Stimulated activated CD8-positive, alpha-beta memory T cell treated with anti-CD3 and anti-CD28 coated beads, Interleukin-4, amount 100 ng/mL, for 1 hour (primary cell): ENCODE measurements at places on chromosomes 13 and 19.

DNA sequence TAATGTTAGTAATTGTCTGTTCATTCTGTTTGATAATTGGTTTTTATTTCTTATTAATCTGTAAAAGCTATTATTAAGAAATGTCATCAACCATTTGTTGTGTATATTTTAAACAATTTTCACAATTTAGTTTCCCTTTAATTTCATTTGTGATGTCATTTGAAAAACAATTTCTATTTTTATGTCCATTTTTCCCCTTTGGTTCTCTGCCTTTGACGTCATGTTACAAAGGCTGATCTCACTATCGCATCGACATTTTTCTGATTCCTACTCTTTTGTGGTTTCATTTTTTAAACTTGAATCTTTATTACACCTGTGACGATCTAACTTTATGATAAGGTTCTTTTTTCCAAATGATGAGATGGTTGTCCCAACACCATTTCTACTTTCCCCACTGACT lies 191.0 kb upstream of the ZNF507 start:
- DNase-seq: no peak

GRCh38 chr19:54670576-54671357 lies 8.0 kb downstream of the LILRB4 start:
- no peak for DNase-seq

DNA sequence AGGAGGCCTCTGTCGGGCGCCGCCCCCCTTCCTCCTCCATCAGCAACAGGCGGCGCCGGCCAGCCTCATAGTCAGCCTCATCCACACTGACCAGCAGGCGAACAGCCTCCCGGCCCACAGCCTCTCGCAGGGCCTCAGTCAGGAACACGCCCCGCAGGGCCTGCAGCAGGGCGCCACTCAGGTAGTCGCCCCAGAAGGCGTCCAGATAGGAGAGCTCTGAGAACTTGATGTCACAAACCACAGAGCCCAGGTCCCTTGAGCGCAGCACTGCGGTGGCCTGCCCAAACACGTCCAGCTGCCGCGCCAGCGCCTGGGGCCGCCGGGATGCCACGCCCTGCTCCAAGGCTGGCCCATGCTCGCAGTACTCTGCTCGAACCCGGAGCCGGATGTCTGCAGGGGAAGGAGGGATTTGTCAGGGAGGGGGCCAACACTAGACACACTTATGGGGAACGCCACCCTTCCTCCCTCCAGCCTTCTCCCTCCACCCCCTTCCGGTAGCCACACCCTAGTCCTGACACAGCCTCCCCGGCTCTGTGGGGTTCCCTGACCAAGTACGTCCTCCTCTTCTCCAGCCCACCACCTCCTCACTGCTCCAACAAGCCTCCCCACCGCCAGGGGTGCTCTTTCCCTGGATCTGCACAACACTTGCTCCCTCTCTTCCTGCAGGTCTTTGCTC lies 17.9 kb downstream of the DEDD2 start:
- DNase-seq: no peak

DNA sequence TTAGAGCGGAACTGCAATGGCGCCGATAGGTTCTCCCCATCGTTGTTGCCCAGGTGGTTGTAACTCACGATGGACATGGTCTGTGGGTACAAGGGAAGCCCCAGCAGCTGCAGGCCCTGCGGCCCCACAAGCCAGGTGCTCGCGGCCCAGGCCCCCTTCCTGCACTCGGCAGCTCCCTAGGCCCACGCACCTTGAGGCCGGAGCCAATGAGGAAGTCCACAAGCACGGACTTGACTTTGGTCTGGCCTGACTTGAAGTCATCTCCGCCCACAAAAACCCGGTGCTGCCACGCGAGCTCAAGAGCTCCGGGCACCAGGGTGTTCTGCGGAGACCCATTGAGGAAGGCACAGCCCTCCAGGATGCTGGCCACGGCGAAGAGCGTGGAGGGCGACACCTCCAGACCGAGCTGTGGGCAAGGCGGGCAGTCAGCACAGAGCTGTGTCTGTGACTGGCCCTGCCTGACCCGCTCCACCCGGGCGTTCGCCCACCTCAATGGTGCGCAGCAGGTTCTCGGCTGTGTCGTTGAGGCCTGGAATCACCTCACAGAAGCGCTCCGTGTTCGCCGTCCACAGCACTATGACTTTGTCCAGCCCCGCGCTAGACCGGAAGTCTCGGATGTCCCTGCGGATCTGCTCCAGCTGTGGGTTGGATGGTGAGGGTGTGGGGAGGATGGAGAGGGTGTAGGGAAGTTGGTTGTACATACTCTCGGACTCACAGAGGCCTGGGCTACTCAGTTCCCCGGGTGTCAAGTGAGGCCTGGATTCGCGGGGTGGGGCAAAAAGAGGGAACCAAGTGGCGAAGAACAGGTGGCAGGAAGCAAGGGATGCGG lies 1.9 kb downstream of the ISYNA1 start:
- DNase-seq: no peak

DNA sequence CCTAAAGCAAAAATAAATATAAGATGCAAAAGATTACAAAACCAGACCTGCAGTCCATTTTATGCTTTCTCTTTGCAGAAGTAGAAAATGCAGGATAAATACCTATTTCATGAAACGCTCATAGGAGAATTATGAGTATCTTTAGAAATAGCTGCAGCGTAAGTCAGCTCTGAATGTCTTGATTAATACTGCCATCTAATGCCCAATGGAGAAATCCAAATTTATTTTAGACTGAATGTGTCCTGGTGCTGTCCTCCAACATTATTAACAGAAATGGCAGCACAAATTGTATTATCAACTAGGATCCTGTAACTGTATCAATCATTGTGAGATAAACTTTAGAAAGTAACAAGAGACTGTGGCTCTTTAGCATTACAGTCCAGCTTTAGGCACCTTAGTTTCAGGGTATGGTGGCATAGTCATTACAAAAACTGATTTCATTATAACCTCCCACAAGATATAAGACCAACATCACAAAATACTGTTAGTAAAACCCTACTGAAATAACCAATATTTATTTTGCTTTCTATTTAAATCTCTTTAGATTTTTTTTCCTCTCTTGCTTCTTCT lies 162.1 kb upstream of the MIR17HG start:
- no peak for DNase-seq

DNA sequence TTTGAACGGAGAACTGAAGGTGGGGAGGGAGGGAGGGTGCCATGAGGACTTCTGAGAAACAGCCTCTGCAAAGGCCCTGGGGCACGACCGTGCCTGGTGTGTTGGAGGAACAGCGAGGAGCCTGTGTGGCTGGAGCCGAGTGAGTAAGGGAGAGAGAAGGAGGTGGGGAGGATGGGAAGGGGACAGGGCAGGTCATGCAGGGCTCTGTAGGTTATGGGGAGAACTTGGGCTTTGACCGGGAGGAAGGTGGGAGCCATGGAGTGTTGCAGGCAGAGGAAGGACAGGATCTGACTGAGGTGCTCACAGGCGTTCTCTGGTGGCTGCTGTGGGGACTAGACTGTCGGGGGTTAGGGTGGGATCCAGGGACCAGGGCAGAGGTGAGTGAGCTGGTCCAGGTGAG lies 6.7 kb downstream of the MPND start:
- DNase-seq: no peak

GRCh38 chr13:54210397-54211049 lies 1181.9 kb downstream of the OLFM4 start:
- no peak for DNase-seq

DNA sequence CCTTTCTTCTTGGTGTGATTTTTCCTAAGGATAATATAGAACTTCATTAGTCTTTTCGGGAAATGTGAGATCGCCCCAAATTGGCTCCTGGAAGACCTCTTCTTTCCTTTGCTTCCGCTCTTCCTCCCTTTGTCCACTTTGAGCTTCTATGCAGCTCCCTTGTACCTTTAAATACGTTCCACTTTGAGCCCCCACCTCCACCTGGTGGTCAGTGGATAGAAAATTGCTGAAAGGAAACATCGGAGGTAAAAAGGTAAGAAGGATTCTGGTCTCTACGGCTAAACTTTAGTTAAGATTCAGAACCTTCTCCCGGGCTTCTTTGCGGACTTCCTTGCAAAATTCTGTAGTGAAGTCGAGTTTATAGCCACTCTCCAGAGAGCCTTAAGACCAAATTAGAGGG lies 55.0 kb upstream of the TM9SF2 start:
- DNase-seq: no peak

DNA sequence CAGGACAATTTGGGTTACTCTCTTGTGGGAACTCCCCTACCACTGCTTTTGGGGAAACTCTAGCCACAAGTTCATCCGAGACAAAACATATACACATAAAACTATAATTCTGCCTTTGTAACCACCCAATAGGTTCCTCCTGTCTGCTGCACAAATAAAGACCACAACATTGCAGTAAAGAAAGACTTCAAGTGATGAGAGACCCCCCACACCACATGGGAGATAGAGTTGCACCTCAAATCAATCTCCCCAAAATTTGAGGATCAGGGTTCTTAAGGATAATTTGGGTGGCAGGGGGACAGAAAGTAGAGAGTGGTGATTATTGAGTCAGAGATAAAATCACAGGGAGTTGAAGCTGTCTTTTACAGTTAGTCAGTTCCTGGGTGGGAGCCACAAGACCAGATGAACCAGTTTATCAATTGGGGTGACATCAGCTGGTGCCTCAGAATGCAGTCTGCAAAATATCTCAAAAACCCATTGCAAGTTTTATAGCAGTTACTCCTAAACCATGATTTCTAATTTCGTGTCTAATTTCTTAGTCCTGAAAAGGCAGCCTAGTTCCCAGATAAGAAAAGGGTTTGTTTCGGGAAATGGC lies 1348.5 kb downstream of the PCDH9 start:
- no peak for DNase-seq

- peak; percentile 75 for DNase-seq
These were observed 71.0 kb downstream of the ZNF486 start for GRCh38 chr19:20237773-20238623.

GRCh38 chr19:55209693-55210472 lies 582 bp upstream of the PTPRH start:
- no peak for DNase-seq

DNA sequence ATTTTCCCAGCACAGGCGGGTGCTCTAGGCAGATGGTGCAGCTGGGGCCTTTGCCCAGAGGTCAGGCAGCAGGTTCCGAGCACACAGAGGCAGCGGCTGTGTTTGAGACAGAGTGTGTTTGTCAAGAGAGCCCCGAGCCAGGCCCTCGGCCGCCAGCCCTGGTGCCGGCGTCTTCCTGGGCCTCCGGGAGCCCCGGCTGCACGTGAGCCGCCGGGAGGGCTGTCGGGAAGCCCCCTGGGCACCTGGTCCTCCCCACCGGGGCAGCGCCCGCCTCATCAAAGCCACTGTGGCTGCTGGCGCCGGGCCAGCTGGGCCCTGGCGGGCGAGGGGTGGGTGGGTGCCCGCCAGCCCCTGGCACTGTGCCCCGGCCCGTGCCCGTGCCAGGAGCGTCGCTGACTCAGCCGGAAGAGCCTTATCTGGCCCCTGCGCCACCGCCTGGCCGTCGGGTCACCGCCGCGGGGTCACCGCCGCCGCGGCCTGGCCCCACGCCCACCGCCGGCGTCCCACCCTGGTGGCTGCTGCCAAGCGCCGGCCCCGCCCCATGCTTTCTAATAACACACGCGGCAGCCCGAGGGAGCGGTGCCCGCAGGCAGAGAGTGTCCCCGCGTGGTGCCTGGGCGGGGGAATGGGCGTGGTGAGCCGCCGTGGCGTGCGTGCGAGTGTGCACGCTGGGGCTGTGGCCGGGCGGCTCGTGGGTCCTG lies 14.9 kb downstream of the ARID3A start:
- DNase-seq: peak; percentile 49

DNA sequence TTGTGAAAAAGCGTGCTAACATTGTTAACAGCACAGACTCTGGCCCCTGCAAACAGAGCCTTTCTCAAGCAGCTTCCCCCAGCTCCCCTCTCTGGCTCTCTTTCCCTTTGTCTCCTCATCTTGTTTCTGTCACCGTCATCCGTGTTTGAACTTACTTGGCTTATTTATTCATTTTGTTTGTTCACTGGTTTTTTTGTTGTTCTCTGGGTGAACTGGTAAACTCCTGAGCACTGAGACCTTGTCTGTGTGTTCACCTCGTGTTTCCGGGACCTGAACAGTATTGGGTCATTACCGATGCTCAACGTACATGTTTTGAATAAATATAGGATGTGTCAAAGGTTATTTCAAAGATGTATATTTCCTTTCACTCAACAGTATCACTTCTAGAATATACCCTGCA lies 92.4 kb upstream of the USP29 start:
- no peak for DNase-seq

DNA sequence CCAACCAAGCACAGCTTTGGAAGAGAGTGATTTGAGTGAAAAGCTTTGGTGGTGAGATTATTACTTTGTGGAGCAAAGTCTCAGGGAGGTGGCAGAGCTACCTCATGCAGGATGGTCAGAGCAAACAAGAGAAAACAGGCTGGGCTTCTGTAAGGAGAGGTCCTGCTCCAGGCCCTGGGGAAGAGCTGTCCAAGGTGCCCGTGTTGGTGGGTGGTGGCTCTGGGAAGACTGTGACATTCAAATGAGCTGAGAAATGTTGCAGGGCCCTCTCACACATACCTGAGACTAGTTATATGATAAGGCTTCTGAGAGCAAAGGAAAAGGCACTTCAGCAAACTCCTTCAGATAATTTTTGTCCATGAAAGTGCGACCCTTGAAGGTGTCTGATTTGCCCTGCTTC lies 205.5 kb upstream of the SOX21 start:
- no peak for DNase-seq

DNA sequence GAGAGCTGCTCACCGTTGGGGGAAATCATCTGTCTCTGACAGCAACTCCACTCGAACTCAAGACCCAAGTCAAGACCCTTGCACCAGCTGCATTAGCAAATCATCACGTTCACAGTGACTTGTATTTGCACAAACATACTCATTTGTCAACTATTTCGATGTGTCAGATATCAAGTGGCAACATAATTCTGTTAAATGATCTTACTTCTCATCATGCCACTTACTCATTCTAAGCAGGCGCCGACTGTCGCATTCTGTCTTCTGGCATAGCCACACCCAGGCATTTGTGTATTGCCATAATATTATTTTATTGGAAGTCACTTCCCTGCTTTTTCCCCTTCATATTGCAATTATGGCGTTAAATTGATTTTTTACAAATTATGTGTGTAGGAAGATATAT lies 23.0 kb upstream of the ATP1A3 start:
- DNase-seq: no peak

DNA sequence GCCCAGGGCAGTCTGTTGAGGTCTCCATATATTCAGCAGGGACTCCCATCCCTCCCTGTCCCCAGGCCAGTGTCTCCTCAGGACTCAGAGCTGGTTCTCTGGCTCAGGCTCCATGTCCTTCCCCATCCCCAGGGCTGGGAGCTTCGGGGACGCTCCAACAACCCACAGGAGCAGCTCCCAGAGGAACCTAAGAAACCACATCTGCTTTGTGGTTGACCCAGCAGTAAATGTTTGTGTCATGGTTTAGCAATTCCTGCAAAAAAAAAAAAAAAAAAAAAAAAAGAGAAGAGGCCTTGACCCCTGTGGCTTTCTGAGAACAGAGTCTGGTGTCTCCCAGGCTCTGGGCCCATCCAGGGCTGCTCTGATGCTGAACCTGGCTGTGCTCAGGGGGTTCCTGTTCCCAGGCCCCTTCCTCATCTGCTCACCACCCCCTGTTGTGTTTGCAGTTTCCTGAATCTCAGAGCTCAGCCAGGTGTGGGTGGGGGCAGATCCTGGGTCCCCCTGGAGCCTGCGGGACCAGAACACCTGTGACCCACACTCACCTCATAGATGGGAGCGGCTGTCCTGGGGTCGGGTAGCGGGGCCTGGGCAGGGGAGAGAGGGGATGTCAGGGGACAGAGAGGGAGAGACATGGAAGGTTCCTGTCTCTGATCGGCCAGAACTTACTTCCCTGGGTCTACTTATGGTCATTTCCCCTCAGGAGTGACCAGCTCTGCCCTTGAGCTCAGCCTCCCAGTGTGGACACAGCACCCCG lies 25.2 kb upstream of the CEACAM1 start:
- DNase-seq: no peak
